ENCODE measurements at places on chromosomes 3 and 15.

- no peak for DNase-seq
These were observed 410.3 kb upstream of the ZNF385D start for GRCh38 chr3:22161315-22161714.

DNA sequence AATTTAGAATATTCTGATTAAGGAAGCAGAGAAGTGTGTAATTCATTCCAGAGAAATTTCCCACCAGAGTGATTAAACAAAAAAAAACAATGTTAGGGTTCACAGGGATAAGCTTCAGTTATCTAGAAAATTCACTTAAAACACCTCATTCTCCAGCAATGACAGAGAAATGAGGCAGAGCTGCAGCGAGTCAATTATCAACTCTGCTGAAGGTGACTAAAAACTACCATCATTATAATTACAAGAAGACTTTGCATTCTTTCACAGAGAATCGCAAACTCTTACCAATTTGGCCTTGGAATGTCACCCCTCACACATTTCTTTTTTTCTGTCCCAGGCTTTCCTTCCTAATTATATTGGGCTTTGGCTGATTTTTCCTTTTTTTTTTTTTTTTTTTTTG is 117.1 kb downstream of the RAB11A start:
- DNase-seq = no peak

DNA sequence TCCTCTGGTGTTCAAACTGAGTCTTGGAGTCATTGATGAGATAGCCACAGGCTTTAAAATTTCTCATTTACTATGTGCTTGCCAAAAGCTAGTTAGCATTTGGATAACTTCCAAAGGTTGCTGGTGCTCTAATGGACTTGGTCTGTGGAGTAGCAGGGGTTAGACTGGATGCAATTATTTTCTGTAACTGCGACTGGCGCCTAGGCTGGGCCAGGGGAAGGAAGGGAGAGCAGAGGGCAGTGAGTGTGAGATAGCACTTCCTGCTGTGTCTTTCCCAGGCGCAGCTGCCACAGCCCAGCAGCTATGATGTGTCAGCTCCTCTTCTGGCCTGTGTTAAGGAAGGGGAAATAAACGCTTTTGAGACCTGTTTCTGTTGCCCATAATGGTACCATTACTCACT is 98.6 kb downstream of the MYRIP start:
- no peak for DNase-seq

DNA sequence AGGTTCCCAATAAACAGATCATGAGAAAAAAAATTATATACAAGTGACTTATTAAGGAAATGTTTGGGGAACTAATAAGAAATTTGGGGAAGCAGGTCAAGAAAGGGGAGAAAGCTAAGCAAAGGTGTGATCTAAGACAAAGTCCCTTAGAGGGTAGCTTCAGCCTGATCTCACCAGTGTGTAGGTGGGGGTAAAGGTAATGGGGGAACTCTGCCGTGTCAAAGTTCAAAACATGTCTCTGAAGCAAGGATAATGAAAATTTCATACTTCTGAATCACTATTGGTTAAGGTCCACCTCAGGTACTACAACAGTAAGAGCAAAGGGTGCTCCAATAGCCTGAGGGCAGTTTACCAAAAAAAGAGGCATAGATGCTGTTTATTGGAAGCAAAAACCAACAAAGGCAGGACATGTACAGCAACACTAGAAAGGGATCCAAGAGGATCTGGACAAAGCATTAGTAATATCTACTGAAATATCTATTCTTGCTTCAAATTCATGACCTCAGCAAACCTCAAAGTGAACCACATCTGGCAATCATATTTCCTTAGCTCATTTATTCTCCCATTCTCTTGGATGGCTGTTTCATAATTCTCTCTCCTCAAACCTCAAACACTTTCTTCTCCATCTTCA is 6.9 kb downstream of the ACAD11 start:
- DNase-seq = no peak

- no peak for DNase-seq
These were observed 273.3 kb downstream of the NSUN3 start for GRCh38 chr3:94336046-94336753.

DNA sequence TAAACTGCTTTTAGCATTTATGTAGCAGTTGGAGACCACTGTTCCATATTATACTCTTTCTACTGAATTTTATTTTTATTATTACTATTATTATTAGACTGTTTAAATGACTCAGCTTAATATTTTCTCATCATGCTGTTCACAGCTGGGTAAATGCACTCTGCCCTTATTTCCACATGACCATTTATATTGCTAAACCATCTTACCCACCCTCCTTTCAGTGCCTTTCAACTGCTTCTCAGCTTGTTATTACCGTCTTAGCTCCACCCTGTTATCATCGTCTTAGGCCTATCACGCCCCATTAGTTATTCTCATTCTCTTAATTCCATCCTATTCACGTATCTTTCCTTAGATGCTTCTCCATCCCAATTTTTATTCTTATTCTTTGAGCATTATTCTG is 212.6 kb downstream of the GAP43 start:
- DNase-seq = no peak

- no peak for DNase-seq
These were observed 20.4 kb downstream of the PTH1R start for GRCh38 chr3:46897829-46898320.

- no peak for DNase-seq
These were observed 53.5 kb downstream of the CEMIP start for GRCh38 chr15:80832686-80833085.

DNA sequence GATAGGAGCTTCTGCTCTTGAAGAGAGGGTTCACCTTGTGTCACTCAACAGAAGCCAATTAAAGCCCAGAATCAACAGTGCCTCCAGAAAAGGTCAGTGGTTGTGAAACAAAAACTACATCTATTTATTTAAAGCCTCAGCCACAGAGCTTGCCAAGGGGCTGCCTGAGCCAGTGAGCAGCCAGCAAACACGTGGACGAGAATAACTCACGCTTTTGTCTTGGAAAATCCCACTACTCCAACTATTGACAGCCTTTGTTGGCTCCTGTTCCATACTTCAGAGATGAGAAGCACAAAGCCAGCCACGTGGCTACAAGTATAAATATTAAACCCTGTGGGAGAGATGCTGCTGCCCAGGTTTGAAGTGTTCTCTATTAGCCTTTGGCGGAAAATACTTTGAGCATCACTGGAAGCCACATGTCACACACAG is 10.3 kb downstream of the GPR156 start:
- no peak for DNase-seq

DNA sequence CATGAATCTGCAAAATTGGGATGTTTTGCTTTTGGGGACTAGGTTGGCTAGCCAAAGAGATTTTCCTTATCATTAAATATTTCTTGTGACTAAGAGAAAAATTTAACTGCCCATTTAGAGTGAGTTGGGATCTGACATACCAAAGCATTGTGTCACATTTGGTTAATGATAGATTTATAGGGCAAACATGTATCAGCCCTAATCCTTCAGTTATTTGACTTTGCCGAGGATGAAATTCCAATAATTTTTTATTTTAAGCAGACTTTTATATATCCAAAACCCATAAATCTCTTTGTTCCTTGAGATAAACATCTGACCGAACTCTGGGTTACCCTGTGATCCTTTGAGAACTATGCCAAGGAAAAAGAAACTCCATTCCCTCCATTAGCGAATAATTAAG is 218.9 kb downstream of the CDIN1 start:
- DNase-seq = no peak

GRCh38 chr3:37729119-37729518 is 132.6 kb upstream of the CTDSPL start:
- no peak for DNase-seq

GRCh38 chr15:65535192-65535591 is 4.9 kb downstream of the HACD3 start:
- no peak for DNase-seq

DNA sequence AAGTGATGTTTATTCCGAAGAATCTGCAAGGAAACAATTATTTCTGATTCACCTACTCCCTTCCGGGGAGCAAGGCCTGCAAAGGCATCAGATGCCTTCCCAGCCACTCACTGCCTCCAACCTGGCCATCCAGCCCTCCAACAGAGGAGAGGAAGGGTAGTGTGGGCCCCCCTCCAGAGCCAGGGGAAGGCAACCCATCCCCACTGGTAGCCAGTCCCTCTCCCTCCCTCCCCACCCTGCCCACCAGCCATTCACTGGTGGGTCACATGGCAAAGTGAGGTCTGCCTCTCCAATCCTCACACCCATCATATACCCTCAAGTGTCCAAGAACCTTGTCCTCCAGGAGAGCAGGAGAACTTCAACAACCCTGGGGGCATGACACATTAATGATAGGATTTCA is 2.4 kb upstream of the VIPR1 start:
- no peak for DNase-seq

DNA sequence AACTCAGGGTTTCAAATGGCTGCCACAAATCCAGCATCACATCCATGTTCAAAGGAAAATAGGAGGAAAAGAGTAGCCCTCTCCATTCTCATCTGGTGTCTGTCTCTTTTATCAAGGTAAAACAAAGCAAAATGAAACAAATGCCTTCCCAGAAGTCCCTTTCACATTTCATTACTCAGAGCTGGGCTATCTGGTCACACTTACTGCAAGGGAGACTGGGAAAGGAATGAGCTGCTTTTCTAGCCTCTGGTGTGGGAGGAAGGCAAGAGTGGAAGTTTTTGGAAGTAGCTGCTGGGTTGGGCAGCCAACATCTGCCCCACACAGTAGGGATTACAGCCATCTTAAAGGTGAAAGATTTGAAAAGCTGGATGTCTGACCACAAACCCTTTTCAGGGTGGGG is 51.8 kb downstream of the KLF15 start:
- no peak for DNase-seq

- DNase-seq = no peak
These were observed 613 bp downstream of the SEC13 start for GRCh38 chr3:10320320-10320677.

GRCh38 chr3:173737167-173737808 is 339.7 kb downstream of the NLGN1 start:
- DNase-seq = no peak

GRCh38 chr3:44235604-44236484 is 5.8 kb upstream of the TOPAZ1 start:
- DNase-seq = peak; percentile 40

- DNase-seq = no peak
These were observed 61.8 kb downstream of the SLC12A8 start for GRCh38 chr3:125150525-125151441.

- no peak for DNase-seq
These were observed 805.4 kb upstream of the ALCAM start for GRCh38 chr3:104561324-104561723.

Measured in GM19239 (cell line).